Amniotic stem cell (primary cell): ENCODE measurements at places on chromosomes 7 and 10.

DNA sequence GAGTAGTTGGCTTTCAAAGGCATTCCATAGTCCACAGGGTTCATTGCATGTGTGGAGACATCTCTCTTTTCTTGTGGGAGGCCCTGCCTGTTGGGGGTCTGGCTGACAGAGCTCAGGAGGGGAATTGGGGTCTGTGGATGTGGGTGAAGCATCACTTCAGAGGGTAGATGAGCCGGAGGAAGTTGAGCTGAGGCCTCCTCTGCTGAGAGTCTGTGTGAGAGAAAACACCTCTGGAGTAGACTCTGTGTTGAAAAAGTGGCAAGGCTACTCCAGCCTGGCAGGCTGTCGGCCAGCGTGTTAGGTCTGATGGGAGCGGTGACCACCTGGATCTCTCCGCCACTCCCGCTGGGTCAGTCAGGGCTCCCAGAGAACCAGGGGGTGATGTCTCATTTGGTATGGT, 358.0 kb upstream of the MGMT start:
- DNase-seq: no peak

DNA sequence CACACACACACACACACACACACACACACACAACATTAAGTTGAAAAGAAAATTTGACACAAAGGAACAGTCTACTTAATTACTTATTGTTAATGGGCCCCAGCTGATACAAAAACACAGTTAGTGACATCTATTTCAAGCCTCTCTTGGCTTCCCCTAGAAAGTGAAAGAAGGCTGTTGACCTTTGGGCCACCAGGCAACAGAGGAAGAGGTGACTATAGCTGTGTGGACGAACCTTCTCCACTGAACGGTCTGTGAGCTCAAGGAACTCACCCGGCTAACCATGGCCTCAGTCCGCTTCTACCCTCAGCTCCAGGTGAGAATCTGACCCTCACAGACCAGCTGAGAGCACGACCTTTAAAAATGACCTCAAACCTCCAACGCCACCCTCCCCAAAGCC, 32.9 kb upstream of the CALN1 start:
- DNase-seq: no peak

DNA sequence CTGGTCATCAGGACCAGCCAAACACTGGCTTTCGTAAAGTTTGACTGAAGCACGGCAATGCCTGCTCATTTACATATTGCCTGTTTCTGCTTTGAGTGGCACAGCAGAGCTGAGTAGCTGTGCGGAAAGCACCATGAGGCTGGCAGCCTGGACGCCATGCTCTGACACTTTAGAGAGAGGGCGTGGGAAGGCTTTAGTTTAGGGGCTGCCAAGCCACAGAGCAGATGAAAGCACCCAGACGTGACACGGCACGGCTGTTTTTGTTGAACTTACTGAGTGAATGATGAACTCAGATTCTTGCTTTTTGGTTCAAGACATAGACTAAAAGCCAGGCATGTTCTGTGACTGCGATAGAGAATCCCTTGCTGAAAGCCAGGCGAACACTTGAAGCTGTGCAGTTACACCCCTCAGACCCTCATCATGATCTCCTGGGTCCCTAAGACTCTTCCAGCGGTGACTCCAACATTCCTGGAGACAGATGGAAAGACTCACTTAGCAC, 182.1 kb downstream of the ZMYND11 start:
- DNase-seq: no peak

DNA sequence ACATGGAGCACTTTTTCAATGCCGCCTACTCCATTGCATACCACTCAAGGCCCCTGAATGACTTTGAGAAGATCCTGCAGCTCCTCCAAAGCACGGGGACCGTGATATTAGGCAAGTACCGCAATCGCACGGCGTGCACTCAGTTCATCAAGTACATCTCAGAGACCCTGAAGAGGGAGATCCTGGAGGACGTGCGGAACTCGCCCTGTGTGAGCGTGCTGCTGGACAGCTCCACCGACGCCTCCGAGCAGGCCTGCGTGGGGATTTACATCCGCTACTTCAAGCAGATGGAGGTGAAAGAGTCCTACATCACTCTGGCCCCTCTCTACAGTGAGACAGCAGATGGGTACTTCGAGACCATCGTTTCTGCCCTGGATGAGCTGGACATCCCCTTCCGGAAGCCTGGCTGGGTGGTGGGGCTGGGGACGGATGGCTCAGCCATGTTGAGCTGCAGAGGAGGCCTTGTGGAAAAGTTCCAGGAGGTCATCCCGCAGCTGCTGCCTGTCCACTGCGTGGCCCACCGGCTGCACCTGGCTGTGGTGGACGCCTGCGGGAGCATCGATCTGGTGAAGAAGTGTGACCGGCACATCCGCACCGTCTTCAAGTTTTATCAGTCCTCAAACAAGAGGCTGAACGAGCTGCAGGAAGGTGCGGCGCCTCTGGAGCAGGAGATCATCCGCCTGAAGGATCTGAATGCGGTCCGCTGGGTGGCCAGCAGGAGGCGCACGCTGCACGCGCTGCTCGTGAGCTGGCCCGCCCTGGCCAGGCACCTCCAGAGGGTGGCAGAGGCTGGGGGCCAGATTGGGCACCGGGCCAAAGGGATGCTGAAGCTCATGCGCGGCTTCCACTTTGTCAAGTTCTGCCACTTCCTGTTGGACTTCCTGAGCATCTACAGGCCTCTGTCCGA, 12.7 kb upstream of the ATP6V0E2 start:
- DNase-seq: no peak

DNA sequence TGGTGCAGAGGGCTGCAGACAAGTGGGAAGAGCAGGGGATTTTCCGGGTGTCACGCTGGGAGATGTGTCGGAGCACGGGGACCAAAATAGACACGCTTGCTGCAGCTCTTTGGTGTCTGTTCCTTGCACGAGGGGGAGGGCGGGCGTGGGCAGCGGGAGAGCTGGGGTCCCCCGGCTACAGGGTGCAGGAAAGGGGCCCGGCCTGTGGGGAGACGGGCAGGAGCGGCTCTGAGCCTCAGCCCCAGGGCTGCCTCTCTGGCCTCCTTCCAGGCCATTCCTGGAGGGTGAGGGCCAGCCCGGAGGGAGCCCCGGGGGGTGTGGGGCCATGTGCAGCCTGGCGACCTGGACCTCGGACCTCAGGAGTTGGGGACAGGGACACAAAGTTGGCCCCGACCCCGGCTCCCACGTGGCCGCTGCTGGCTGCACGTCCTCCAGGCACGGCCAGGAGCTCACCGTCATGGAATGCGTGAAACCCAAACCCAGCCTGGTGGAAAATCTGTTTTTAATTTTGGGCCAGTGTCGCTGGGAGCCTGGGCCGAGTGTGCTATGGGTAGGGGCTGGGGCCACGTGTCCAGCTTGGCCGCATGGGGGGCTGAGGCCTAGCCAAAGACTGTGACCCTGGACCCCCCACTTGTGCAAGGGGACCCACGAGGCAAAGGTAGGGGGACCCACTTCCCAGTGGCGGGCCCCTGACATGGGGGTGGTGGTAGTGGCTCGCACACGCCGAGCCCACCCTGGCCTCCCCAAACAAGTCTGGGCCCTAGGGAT, 6.6 kb downstream of the TTYH3 start:
- DNase-seq: peak; percentile 84

GRCh38 chr10:4344492-4344994, 481.5 kb upstream of the AKR1E2 start:
- peak; percentile 99 for DNase-seq

- DNase-seq: no peak
Observed at GRCh38 chr10:61342858-61343572, 110.2 kb downstream of the TMEM26 start.

DNA sequence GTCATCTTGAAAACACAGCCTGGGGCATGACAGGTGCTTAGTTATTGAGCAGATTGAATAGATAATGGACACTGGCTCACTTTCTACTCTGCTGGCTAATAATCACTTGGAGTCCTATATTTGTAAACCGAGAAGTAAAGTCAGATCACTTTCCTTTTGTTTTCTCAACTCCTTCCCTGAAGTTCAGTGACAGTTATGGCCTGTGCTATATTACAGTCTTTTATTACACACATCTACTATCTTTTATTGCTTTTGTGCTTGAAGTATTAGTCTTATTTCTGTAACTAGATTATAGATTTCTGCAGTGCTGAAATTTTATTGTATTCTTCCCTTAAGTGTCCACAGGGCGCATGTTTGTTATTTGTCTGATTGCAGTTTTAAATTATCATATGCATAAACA, 136.4 kb upstream of the TAC1 start:
- no peak for DNase-seq

GRCh38 chr7:134552105-134552504, 3.2 kb downstream of the AKR1B15 start:
- no peak for DNase-seq

DNA sequence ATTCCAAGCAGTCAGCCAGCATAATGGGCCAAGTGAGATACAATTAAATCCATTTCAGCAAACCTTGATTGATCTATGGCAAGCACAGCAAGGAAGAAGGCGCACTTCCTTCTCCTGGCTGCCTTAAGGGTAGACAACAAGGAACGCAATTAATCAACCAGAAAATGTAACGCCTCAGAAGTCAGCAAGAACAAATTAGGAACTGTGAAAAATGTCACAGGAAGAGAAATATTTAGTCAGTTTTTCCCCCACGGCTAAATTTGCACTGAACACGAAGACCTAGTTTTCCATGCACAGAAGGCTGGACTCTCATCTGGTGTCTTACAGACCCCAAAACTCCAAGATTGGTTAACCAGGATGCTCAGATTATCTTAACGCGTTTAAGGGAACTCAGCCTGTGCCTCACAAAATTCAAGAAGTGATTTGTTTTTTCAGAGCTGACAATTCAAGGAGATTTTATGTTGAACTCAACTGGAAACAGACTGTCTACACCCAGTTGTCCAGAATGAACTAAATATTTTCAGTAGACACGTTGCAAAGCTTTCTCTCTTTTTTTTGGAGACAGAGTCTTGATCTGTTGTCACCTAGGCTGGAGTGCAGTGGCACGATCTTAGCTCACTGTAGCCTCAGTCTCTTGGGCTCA, 14.2 kb downstream of the SNX8 start:
- DNase-seq: no peak

DNA sequence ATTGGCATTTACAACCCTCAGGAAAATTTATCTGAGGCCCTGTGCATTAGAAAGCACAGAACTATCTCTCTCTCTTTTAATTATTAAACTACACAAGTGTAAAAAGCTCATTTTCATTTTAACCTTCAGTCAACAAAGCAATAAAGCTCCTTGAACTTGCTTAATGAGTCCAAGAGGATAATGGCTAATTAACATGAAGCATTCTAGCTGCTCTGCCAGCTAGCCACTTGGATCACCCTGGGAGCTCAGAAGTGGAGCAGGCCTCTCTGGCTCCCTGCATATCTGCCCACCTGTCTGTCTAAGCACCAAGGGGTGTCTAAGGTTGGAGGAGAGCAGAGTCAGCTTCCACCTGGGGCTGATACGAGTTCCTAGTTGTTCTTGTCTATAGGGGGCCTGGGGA, 56.0 kb upstream of the SLC35G1 start:
- DNase-seq: no peak
